Right lung (tissue), 10 donors: ENCODE measurements at places on chromosomes 16 and 17. TPM values are rescaled to one million over a fixed set of nuclear protein-coding genes. Genes with fewer than 3 reads are reported as not detected.

HLF gene
- 4.0 TPM for polyA plus RNA-seq

GSDMA gene
- polyA plus RNA-seq: 0.75 TPM

BICDL2 gene
- 2.6 TPM for polyA plus RNA-seq

UBE2O gene
- 22.3 TPM for polyA plus RNA-seq

SCNN1B gene
- 2.4 TPM for polyA plus RNA-seq

HOXB6 gene
- polyA plus RNA-seq: 11.9 TPM

VASN gene
- polyA plus RNA-seq: 18.4 TPM

CDYL2 gene
- polyA plus RNA-seq: 5.3 TPM

SLC5A10 gene
- polyA plus RNA-seq: 0.63 TPM

SDR42E1 gene
- polyA plus RNA-seq: 8.7 TPM

- no peak for DNase-seq
Measured at GRCh38 chr17:77126519-77126918, 14.2 kb upstream of the SEC14L1 start.

GRCh38 chr17:47701608-47702007 is 7.6 kb downstream of the TBKBP1 start:
- DNase-seq: no peak

- DNase-seq: no peak
Measured at GRCh38 chr17:41705271-41705991, 6.7 kb upstream of the GAST start.

DNA sequence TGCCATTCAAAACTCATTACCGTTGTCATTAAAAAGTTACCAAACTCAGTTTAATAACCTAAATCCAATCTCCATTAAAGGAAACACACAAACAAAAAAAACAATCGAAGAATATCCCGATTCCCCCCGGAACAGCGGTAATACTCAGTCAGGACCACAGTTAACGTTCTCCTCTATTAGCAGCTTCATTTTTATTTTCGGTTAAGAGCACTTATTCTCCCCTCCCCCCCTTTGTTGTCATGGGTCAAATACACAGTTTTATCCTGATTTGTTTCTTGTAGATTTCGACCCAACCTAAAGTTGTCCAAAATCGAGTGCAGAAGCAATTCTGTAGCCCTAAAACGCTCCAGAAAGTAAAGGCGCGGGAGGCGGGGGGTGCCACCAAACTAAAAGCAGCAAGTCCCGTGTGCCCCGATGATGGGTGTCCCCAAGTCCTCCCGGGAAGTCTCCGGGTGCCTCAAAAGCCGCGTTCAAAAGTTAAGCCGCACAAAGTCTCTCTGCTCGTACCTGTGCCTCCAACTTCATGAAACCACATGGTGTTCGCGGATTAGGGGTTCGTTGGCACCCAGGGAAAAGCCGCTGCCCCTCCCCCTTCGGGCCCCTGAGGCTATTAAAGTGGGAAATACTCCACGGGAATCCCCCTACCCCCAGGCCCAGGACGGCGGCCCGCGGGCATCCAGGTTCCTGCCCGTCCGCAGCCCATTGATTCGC is 996 bp downstream of the SUMO2 start:
- DNase-seq: no peak

DNA sequence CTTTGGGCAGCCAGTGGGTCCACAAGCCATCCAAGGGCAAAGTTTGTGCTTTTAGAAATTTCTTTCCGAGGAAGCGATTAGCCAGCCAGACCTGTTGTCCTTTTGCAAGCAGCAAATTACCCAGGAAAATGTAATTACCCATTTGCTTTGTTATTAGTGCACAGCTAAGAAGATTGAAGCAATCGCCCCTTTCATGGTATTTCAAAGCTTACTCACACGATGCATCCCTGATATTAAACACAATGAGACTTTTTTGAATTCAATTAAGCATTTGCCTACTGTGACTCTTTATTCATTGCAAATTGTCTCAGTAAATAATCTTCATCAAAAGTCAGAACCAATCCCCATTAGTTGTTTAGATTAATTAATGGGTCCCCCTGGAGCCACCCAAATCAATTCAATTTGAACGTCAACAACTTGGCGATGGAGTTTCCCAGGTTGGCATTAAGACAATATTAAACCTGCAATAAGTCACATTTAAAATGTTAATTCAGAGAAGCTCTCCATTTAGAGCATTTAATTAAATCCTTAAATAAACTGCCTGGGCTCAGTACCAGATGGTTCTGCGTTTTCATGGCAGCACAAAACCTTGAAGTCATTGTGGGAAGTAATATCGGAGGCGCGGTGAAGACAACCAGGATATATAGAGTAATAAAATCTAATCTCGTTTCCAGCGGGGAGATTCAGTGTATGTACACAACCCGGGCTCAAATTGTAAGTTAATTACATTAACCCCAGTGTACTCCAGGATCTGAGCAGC is 366.2 kb upstream of the TNRC6C start:
- DNase-seq: no peak

- no peak for DNase-seq
Measured at GRCh38 chr16:85369741-85370528, 243.2 kb upstream of the GSE1 start.

DNA sequence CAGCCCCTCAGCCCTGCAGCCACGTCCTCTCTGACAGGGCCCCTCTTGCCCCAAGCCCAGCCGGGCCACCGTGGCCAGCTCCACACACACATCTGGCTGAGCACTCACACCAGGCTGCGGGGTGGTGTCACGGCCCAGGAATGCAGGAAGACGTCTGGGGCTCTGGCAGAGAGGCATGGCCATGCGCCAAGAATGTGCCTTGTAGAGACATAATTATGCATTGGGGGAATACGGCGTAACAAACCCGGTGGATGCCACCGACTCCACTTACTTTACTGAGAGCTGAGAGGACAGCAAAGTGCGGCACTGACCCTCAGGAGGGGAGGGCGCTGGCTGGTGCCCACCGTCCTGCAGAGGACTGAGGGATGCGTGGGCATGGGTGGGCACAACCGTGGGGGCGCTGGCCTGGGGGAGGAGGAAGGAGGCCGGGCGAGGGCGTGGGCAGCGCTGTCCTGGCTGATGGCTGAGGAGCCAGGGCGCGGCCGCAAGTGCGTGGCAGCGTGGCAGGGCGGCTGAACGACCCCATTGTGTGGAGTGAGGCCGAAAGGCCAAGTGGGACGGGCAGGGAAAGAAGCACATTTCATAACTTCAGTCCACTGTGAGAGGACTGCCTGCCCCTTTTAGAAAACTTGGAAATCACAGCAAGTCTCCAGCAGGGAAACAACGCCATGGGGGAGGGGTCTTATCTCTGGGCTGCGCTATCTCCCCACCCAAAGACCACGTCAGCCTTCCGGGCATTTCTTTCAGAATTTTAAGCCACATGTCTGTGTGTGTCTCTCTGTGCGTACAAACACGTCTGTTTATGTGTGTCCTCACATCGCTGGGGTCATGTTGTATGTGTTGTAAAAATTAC is 30.6 kb downstream of the METRNL start:
- DNase-seq: peak; percentile 73

GRCh38 chr16:16136588-16136987 is 86.7 kb downstream of the ABCC6 start:
- DNase-seq: no peak

DNA sequence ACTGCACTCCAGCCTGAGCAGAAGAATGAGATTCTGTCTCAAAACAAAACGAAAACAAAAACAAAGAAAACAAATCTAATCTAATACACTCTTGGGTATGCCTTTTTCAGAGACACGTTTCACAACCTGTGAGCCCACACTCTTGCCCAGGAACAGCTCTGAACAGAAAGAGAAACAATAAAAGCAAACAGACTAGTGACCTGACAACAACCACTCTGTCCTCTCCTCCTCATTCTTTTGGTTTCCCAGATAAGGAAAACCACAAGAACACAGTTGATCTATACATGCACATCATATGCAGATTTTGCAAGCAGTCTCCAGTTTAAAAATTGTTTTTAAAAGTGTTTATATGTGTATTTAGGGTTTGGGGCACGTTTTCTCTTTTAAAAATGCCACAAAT is 1.3 kb downstream of the MKS1 start:
- DNase-seq: no peak

DNA sequence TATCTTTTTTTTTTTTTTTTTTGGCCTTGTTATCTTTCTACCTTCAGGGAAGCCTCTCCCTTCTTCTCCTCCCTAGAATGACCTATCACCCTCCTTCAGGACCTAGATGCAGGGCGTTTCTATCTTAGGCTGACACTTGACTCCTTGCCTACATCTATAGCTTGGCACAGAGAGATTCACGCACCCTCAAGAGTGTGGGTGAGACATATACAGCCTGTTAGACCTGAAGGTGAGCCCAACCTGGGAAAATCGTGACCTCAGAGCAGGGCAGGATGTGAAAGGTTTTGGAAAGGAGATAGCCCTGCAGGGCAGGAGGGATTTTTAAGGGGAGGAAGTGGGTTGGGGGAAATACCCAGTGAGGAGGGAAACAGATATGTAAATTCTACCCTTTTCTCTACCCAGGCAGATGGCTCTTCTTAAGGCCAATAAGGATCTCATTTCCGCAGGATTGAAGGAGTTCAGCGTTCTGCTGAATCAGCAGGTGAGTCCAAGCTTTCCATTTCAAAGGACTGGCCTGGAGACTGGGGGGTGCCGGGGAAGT is at the start of gene AHSP:
AHSP (plus strand) TSS at position 167 of the 541 bp plus-strand sequence; CDS start at position 407, 240 bp downstream.
- DNase-seq: no peak

- DNase-seq: no peak
Measured at GRCh38 chr16:85653290-85653891, 35.4 kb downstream of the GINS2 start.

DNA sequence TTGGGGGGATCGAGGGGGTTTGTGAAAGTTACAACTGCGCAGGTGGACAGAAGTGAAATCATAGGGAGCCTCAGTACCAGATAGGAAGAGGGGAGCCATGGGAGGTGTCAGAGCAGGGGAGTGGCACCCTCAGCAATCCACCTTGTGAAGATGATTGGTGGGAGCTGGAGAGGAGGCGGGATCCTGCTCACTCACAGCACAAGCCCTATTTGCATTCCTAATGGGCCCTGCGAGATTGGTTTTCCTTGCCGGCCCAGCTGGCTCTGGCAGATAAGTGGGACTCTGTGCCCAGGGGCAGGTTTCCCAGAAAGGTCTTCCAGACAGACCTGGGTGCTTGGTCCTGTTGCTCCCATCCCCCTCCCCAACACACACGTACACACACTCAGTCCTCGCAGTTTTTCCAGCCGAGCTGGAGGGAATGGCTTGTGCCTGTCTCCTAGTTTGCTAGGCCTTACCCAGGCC is 9.4 kb downstream of the WNT3 start:
- no peak for DNase-seq

- DNase-seq: no peak
Measured at GRCh38 chr17:34370997-34371395, 8.0 kb upstream of the CCL1 start.

- DNase-seq: no peak
Measured at GRCh38 chr16:64990101-64990500, 131.8 kb downstream of the CDH11 start.

GRCh38 chr16:4309833-4310266 is 6.0 kb upstream of the GLIS2 start:
- DNase-seq: no peak

- DNase-seq: no peak
Measured at GRCh38 chr17:80791758-80792284, 199.8 kb upstream of the CHMP6 start.

- no peak for DNase-seq
Measured at GRCh38 chr17:53135969-53136368, 686.8 kb upstream of the KIF2B start.

GRCh38 chr16:70480127-70481105 is 26.0 kb downstream of the FCSK start:
- no peak for DNase-seq
